Vagina (tissue), 2 donors: ENCODE measurements at places on chromosomes 1 and 21.

DNA sequence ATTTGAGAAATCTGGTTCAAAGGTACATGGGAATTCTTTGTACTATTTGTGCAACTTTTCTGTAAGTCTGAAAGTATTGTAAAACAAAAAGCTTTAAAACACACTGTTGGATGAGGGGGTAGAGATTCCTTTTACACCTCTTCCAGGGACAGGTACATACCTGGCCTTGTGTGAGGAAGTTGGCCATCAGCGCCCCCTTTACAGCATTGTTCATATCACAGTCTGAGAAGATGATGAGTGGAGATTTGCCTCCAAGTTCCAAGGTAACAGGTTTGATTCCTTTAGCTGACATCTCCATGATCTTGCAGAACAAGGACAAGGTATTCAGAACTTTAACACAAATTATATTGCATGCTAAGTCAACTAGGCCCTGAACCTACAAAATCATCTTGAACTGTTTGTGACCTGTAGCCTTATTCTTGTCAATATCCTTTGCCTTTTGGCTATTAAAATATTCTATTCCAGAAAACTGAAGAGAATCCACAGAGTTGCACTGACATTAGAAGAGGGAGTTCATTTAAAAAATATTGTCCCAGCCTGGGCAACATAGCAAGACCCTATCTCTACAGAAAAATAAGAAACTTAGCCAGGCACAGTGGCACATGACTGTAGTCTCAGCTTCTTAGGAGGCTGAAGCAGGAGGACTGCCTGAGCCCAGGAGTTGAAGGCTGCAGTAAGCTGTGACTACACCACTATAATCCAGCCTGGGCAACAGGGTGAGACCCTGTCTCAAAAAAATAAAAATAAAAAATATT, 18.9 kb downstream of the ALDH9A1 start:
- no peaks in the 10 kb centered on the region for H3K27me3 ChIP-seq
- no peak for DNase-seq
- H3K27ac ChIP-seq: no peak overlapping the region
- H3K4me3 ChIP-seq: no peak overlapping the region
- H3K36me3 ChIP-seq: no peaks in the 10 kb centered on the region

DNA sequence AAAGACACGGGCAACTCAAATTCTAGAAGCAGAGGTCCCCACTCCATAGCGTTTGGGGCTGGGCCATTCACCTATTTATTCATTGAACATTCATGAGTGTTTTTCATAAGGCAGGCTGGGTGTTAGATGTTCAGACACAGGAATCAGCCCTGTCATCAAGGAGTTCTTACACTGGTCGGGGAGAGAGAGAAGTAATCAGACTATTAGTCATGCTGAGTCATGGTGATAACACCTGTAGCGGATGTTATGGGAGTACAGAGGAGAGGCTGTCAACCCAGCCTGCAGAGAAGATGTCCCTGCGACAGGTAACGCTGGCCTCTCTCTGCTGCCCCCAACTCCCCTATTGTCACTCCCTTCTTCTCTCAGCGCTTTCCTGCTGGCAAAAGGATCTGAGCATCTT, 17.2 kb downstream of the LY9 start:
- no peaks in the 10 kb centered on the region for H3K27me3 ChIP-seq
- no peak for DNase-seq
- H3K27ac ChIP-seq: no peak overlapping the region
- no peak overlapping the region for H3K4me3 ChIP-seq
- no peaks in the 10 kb centered on the region for H3K4me1 ChIP-seq

- peak overlapping the region; percentile 64 for H3K4me3 ChIP-seq
- peak; percentile 89 for DNase-seq
- H3K27ac ChIP-seq: peak overlapping the region; percentile 90
Measured at GRCh38 chr21:34886240-34887104, 162.6 kb downstream of the RUNX1 start.

- no peaks in the 10 kb centered on the region for H3K27me3 ChIP-seq
- H3K4me3 ChIP-seq: no peak overlapping the region
- DNase-seq: no peak
- no peak overlapping the region for H3K27ac ChIP-seq
- peaks cover 5% of the 10 kb centered on the region for H3K4me1 ChIP-seq
- no peaks in the 10 kb centered on the region for H3K36me3 ChIP-seq
Measured at GRCh38 chr1:71783071-71783470, 499.3 kb downstream of the NEGR1 start.

DNA sequence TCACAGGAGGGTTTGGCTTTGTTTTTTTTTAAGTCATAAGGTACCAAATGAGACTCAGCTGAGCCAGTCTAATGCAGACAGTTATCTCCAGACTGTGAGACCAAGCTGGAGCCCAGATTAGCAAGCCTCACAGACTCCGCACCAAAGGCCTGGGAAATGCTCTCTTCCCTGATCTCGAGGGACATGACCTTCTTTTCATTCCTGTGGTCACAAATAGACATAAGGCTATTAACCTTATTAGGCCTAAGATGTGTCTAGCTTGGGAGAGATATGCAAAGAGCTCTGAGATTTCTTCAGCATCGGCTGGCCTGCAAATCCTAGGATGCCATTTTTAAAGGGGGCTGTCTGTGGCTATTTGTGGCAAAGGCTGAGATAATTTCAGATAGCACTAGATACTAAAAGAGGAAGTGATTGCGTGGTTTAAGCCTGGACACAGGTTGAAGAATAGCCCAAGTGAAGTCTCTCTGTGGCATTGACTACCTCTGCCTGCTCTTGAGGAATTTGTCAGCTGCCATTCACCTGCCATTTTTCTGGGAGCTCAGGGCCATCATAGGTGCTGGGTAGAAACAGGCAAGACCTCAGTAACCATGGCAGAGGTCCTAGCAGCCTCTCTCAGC, 301.3 kb downstream of the SIPA1L2 start:
- H3K4me1 ChIP-seq: no peaks in the 10 kb centered on the region
- H3K27me3 ChIP-seq: no peaks in the 10 kb centered on the region
- no peaks in the 10 kb centered on the region for H3K36me3 ChIP-seq
- H3K27ac ChIP-seq: no peak overlapping the region

GRCh38 chr1:2192031-2192995, 2.3 kb downstream of the FAAP20 start:
- H3K36me3 ChIP-seq: no peaks in the 10 kb centered on the region
- H3K4me3 ChIP-seq: no peak overlapping the region
- no peaks in the 10 kb centered on the region for H3K27me3 ChIP-seq
- H3K27ac ChIP-seq: peak overlapping the region; percentile 93
- peaks cover 60% of the 10 kb centered on the region for H3K4me1 ChIP-seq
- no peak for DNase-seq

GRCh38 chr1:20723537-20724363, 5.9 kb upstream of the KIF17 start:
- no peaks in the 10 kb centered on the region for H3K27me3 ChIP-seq
- no peak overlapping the region for H3K4me3 ChIP-seq
- H3K36me3 ChIP-seq: no peaks in the 10 kb centered on the region
- no peaks in the 10 kb centered on the region for H3K4me1 ChIP-seq
- H3K27ac ChIP-seq: no peak overlapping the region
- DNase-seq: no peak

- peak overlapping the region; percentile 53 for H3K27ac ChIP-seq
- H3K4me1 ChIP-seq: no peaks in the 10 kb centered on the region
- H3K36me3 ChIP-seq: no peaks in the 10 kb centered on the region
Measured at GRCh38 chr1:58402444-58402843, 144.1 kb downstream of the OMA1 start.

DNA sequence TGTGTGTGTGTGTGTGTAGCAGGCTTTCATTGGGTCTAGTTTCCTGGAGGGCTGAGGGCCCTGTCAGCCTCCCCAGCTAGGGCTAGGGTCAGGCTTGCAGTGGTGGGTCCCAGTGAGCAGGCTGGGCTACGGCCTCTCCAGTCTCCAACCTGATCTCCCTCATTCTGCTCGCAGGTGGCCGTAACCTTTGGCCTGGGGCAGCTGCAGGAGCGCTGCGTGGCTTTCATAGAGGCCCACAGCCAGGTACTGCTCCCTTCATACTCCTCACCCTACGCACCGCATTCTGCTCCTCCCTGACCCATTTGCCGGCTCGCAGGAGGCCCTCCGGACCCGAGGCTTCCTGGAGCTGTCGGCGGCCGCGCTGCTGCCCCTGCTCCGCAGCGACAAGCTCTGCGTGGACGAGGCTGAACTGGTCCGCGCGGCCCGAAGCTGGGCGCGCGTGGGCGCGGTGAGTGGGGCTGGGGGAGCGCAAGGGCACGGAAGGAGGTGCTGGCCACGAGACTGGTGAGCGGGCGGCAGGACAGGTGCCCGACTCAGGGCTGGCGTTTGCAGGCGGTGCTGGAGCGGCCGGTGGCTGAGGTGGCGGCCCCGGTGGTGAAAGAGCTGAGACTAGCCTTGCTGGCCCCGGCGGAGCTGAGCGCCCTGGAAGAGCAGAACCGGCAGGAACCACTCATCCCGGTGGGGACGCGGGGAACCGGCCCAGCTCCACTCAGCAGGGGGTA, 4.7 kb downstream of the BTBD19 start:
- no peaks in the 10 kb centered on the region for H3K27me3 ChIP-seq
- DNase-seq: peak; percentile 85
- peak overlapping the region; percentile 67 for H3K4me3 ChIP-seq
- H3K36me3 ChIP-seq: no peaks in the 10 kb centered on the region
- H3K27ac ChIP-seq: peak overlapping the region; percentile 100

GRCh38 chr1:67960766-67961165, 89.7 kb downstream of the DIRAS3 start:
- no peaks in the 10 kb centered on the region for H3K36me3 ChIP-seq
- H3K27ac ChIP-seq: no peak overlapping the region
- H3K4me1 ChIP-seq: no peaks in the 10 kb centered on the region

DNA sequence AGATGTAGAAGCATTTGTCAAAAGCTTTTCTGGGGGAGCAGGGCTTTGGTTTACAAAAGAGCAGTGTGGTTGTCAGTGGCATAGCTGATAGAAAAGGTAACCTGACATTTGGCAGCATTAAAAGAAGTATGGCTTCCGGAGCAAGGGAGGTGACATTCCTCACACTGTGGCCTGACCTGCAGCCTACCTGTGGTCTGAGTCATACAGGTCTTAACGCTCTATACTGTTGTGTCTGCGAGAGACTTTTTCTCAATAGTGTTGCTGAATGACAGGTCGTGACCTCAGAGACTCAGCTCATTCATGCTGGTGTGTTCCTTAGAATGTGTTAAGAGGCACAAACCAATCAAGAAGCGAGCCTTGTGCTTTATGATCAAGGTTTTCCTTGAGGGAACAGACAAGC, 19.3 kb downstream of the PHGDH start:
- H3K36me3 ChIP-seq: peaks cover 6% of the 10 kb centered on the region
- H3K4me1 ChIP-seq: no peaks in the 10 kb centered on the region
- H3K4me3 ChIP-seq: no peak overlapping the region
- no peak overlapping the region for H3K27ac ChIP-seq

DNA sequence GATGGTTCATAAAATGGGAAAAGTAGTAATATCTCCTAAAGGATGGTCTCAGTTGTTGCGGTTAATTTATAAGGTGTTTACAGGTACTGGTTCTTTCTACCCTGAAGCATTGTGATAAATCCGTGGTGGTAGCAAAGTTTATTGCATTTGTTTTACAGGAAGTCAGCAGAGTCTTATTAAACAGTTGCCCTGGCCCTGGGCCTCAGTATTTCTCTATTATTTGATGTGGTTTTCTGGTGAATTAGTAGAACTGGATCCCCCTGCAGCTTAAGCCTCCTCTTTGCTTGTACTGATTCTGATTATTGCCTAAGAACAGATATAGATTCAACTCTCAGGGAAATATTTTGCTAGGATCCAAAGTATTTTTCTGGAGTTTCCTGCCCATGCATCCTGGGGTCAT, 76.4 kb upstream of the CD55 start:
- peaks cover 8% of the 10 kb centered on the region for H3K4me1 ChIP-seq
- H3K27me3 ChIP-seq: no peaks in the 10 kb centered on the region
- H3K4me3 ChIP-seq: no peak overlapping the region
- no peaks in the 10 kb centered on the region for H3K36me3 ChIP-seq
- DNase-seq: no peak
- no peak overlapping the region for H3K27ac ChIP-seq

DNA sequence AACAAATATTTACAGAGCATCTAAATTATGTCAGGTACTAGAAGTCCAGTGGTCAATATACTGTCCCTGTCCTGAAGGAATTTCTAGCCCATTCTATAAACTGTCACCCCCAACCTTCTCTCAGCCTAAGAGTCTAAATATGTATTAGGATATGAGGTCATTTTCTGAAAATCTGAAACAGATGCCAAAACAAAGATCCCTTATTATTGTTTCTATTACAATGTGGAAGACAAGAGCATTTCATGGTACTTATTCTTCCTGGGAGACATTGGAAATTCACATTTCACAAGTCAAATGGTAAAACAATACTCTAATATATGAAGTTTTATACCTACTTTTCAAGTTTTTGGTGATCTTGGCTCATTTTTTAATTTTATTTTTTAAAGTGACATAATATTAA, 2.6 kb downstream of the CLCA1 start:
- no peaks in the 10 kb centered on the region for H3K27me3 ChIP-seq
- H3K4me1 ChIP-seq: no peaks in the 10 kb centered on the region
- H3K36me3 ChIP-seq: no peaks in the 10 kb centered on the region

- H3K4me1 ChIP-seq: no peaks in the 10 kb centered on the region
- H3K27ac ChIP-seq: no peak overlapping the region
- H3K36me3 ChIP-seq: no peaks in the 10 kb centered on the region
Measured at GRCh38 chr21:39630827-39631226, 18.1 kb downstream of the B3GALT5 start.

DNA sequence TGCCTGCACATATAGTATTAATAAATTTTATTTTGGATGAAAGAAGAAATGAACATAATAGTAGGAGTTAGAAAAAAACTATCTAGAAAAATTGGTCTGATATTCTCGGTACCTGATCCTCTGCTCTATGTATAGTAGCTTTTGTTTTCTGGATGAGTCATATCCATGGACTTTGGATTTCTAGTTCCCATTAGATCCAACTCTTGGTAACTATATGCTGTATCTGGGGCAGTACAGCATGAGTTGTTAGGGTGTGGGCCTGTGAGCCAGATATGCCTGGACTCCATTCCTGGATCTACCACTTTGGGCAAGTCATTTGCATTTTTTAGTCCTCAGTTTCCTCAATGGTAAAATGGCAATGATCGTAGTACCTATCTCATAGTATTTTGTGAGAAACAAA, 372.2 kb upstream of the PKN2 start:
- H3K27ac ChIP-seq: no peak overlapping the region
- H3K36me3 ChIP-seq: no peaks in the 10 kb centered on the region
- H3K4me1 ChIP-seq: no peaks in the 10 kb centered on the region
- H3K27me3 ChIP-seq: no peaks in the 10 kb centered on the region
- DNase-seq: no peak

GRCh38 chr1:201883266-201883665, 5.4 kb upstream of the SHISA4 start:
- no peaks in the 10 kb centered on the region for H3K27me3 ChIP-seq
- no peak for DNase-seq
- peaks cover 35% of the 10 kb centered on the region for H3K4me1 ChIP-seq
- no peaks in the 10 kb centered on the region for H3K36me3 ChIP-seq
- no peak overlapping the region for H3K4me3 ChIP-seq
